T-cell (primary cell): ENCODE measurements at places on chromosomes 2 and 18. TPM values are rescaled to one million over a fixed set of nuclear protein-coding genes. Genes with fewer than 3 reads are reported as not detected.

GRCh38 chr2:69335311-69335710, 51.7 kb downstream of the GFPT1 start:
- H3K27ac ChIP-seq = no peak overlapping the region
- no peaks in the 10 kb centered on the region for H3K4me1 ChIP-seq
- no peak overlapping the region for H3K4me3 ChIP-seq
- no peaks in the 10 kb centered on the region for H3K27me3 ChIP-seq
- DNase-seq = no peak

DNA sequence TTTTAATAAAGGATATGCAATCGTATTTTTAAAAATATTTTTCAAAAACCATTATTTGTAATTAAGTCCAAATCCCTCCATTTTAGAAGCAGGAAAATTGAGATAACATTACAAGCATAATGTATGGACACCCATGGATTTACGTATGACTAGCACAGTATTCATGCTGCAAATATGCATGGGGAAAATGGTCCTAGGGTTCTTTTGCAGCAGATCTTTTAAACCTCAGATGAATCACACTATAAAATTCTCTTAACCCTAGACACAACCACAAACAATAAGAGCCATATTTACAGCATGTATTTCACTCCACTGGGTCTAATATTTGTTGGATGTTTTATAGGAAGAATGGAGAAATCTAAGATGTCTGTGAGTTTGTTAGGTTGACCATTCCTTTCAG, 453.4 kb downstream of the TGIF1 start:
- H3K4me1 ChIP-seq = no peaks in the 10 kb centered on the region
- H3K27ac ChIP-seq = no peak overlapping the region
- no peaks in the 10 kb centered on the region for H3K36me3 ChIP-seq
- no peak overlapping the region for H3K4me3 ChIP-seq
- H3K27me3 ChIP-seq = no peaks in the 10 kb centered on the region

DNA sequence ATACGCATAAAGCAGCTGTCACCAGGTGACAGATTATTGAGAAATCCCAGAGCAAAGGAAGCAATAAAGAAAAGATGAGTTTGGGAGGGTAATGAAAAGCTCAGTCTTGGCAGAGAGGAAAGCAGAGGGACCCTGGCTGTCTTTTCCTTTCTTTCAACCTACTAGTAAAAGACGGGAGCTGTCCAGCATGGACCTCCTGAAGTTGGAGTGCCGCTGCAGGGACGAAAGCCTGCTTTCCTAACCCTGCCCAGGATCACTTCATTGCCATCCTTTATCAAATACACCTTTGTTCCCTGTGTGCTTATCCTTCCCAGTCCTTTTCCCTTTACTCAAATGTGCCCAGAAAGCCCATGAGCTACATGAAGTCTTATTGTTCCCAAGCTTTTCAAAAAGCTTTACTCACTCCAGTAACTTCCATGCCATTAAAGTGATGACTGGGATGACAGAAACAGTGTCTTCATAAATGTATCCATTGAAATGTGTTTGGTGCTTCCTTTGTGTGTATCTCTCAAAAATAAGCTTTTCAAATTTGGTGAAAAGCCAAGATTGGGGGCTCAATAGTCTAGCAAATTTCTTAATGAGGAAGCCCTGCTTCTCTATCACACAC, 3.7 kb upstream of the SPR start:
- H3K4me3 ChIP-seq = no peak overlapping the region
- DNase-seq = no peak
- H3K36me3 ChIP-seq = no peaks in the 10 kb centered on the region
- H3K27ac ChIP-seq = no peak overlapping the region
- H3K27me3 ChIP-seq = peaks cover 7% of the 10 kb centered on the region
- H3K4me1 ChIP-seq = no peaks in the 10 kb centered on the region

DNA sequence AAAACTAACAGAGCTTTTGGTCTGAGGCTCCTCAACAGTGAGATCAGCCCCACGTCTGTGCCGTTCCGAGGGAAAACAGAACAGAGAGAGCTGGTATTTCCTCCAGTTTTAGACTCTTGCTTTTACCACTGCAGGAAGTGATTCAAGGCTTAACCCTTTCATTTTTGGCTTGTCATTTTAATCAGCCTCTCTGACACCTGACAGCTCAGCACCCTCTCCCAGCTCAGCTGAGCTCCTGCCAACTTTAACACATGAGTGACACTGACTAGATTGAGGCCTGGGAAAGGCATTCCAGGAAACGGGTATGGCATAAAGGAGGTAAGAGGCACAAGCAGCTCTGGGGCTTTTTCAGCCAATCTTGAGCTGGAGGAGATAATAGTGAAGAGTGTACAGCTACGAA, 239.4 kb upstream of the SKOR2 start:
- H3K4me1 ChIP-seq = no peaks in the 10 kb centered on the region
- H3K36me3 ChIP-seq = no peaks in the 10 kb centered on the region
- H3K27ac ChIP-seq = no peak overlapping the region
- no peak for DNase-seq
- H3K27me3 ChIP-seq = no peaks in the 10 kb centered on the region

GRCh38 chr2:128590309-128591021, 271.8 kb upstream of the HS6ST1 start:
- DNase-seq = no peak
- no peaks in the 10 kb centered on the region for H3K4me1 ChIP-seq
- no peak overlapping the region for H3K27ac ChIP-seq
- peaks cover 12% of the 10 kb centered on the region for H3K27me3 ChIP-seq
- H3K36me3 ChIP-seq = no peaks in the 10 kb centered on the region
- no peak overlapping the region for H3K4me3 ChIP-seq

STAMBP gene
- total RNA-seq = 30.9 TPM

GRCh38 chr2:82283075-82283474, 1978.5 kb upstream of the LRRTM1 start:
- no peaks in the 10 kb centered on the region for H3K27me3 ChIP-seq
- no peak for DNase-seq
